Stimulated activated CD4-positive, alpha-beta T cell treated with anti-CD3 and anti-CD28 coated beads, Interleukin-4, amount 100 ng/mL, for 48 hours (primary cell): ENCODE measurements at places on chromosomes 2 and 18.

DNA sequence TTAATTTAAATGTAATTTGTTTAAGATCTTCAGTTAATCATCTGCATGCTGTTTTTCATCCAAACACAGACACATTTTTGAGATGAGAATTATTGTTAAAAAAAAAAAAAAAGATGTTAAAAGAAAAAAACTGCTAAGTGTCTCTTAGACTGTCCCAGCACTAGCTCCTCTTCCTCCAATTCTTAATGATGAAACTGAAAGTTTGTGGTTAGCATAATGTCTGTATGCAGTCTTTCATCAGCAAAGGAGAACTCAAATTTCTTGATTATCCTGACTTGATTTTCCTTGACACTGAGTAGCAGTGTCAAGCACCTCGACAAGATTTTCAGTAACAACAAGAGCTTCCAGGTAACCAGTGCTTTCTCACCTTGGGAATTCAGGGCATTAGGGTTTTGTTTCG, 274.4 kb downstream of the LRRTM1 start:
- DNase-seq: no peak

- no peak for DNase-seq
Observed at GRCh38 chr2:27138111-27138510, 1.1 kb downstream of the PRR30 start.

DNA sequence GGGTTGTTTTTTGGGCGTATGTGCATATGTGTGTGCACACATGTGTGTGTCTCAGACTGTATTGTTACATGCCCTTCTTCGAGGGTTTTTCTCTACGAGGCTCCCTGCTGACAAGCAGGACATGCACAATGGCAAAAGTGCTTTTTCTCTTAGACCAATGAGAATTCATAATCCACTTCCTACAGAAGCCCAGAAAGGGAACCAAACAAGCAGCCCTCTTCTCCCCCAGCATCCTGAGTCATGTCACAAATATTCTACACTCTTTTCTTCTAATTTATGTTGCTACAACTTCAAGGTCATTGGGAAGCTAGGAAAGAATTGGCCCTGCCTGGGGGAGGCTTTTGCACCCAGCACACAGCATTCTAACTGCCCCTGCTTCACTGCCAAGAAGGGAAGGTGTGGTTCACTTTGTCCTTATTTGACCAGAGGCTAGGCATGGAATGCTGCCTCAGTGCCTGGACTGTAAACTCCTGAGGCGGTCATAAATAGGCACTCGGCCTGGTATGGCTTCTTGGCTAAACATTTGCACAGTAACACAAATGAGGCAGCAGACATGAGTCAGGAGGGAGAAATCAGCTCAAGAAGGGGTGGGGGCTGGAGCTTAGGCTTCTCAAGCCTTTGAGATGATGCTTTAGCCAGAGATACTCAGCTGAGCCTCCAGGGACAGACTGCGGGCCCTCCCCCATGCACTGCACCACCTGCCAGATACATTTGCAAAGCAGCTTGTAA, 92.7 kb upstream of the KLF7 start:
- no peak for DNase-seq

DNA sequence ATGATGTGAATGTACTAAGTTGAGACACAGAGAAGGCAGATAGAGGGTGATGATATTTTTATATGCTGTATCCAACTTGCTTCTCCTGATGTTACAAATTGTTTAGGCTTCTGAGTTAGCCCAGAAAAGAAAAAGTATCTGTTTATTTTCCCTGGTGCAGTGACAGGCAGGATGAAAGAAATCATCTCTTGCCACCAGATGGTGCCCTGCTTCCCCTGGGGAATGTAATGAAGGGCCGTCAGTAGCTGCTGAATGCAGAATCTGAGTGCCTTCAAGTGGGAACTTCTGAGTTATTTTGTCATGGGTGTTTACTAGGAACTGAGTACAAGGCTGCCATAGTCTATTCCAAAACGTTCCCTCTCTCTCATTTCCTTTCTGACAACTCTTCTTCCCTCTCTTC, 525.6 kb downstream of the MBD2 start:
- no peak for DNase-seq

GRCh38 chr2:137523931-137524330, 440.3 kb upstream of the HNMT start:
- DNase-seq: no peak

DNA sequence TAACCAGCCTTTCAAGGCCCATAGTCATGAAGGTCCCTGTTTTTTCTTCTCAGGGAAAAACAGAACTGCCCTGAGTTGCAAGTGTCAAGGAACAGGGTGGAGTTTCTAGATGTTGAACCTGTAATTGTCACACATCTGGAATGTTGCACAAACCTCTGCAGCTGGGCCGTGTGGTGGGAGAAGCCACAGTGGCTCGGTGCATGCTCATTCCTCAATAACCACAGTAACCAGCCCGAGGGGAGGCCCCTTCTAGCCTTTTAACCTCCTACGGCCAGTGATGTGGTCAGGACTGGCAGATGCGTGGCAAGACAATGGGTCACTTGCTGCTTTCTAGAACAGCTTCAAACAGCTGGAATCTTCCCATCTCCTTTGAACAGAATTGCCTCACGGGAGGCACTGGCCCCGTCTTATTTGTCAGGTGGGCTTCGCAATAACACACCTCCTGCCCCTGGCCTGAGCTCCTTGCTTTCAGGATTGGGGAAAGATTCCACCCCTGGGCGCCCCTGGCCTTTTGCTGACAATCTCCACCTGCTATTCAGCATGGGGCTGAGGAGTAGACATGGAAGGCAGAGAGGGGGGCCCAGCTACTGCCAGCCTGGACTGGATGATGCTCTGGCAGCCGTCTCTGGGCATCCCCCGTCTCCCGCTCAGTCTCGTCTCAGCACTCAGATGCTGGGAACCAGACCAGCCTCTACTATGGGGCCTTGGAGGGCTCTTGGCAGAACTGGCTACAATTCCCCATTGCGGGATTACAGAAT, 102.9 kb downstream of the KLHL29 start:
- DNase-seq: peak; percentile 32

GRCh38 chr2:105489168-105489878, 90.5 kb upstream of the FHL2 start:
- DNase-seq: no peak

GRCh38 chr2:25197336-25198208, 29.2 kb upstream of the POMC start:
- no peak for DNase-seq

DNA sequence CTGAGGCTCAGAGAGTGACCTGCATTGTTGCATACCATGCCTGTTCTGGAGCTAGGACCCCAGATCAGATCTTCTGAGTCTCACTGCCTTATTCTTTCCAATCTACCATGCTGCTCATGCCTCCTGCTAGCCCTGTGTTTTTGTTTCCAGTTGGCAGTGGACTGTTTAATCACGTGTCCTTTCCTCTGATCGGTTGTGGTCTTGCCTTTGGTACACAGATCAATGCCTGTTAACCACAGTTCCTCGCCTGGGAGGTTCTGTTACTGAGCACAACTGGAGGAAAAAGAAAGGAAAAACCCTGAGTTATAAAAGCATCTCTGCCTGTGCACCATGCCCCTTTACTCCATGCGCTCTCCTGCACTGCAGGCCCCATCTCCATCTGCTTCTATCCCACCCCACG, 329.1 kb downstream of the SETBP1 start:
- DNase-seq: no peak

DNA sequence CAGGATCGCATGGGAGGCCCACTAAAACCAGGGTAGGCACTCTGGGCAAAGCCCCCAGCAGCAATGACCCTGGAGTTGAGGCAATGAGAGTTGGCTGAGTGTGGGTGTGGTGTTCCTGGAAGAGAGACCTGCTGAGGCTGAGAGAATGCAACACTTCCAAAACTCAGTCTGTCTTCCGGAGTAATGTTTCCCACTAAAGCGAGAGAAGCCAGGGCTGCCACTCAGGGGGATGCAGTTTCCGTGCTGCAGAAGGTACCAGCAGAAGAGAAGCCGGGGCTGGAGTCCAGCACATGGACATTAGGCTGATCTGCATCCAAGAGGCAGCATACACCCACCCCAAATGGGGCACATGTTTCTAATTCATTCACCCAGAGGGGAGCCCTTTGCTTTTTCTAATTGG, 127.2 kb upstream of the ARHGAP28 start:
- no peak for DNase-seq

GRCh38 chr2:121911036-121911435, 155.6 kb downstream of the TSN start:
- DNase-seq: no peak

- DNase-seq: no peak
Observed at GRCh38 chr2:201130524-201131186, 14.7 kb downstream of the CFLAR start.

GRCh38 chr2:171412571-171413175, 21.1 kb downstream of the METTL8 start:
- no peak for DNase-seq
